ENCODE measurements at places on chromosomes 5 and 9.

- DNase-seq, result no peak
Observed at GRCh38 chr9:87604886-87605588, 107.4 kb downstream of the DAPK1 start.

- no peak for DNase-seq
Observed at GRCh38 chr9:118459913-118460312, 755.7 kb downstream of the TLR4 start.

DNA sequence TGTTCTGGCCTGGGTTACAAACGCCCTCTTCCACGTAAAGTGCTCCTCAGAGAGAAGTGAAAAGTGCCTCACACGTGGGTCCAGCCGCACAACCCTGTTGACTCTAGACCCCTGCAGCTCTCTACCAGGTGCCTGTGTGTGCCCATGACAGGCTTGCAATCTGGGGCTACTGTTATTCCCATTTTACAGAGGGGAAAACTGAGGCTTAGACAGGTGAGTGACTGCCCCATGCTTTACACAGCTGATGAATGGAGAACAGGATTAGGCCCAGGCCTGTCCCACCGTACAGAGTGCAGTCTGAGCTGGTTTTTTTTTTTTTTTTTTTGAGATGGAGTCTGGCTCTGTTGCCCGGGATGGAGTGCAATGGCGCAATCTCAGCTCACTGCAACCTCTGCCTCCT is 6.2 kb upstream of the INPP5E start:
- DNase-seq, result no peak

- DNase-seq, result no peak
Observed at GRCh38 chr5:110817459-110817858, 78.7 kb downstream of the SLC25A46 start.

DNA sequence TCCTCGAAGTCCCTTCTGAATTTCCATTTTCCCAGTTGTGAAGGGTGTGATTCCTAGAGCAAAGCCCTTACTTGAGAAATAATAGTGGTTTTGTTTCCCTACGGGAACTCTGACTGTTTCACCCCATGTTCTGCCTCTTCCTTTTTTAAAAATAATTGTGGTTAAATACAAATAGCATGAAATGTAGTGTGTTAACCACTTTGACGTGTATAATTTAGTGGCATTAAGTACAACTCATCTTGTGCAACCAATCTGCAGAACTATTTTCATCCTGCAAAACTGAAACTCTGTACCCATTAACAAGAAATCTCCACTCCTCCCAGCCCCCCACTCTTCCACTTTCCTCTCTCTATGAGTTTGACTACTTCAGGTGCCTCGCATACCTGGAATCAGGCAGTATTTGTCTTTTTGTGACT is 35.6 kb upstream of the HAND1 start:
- DNase-seq, result no peak

DNA sequence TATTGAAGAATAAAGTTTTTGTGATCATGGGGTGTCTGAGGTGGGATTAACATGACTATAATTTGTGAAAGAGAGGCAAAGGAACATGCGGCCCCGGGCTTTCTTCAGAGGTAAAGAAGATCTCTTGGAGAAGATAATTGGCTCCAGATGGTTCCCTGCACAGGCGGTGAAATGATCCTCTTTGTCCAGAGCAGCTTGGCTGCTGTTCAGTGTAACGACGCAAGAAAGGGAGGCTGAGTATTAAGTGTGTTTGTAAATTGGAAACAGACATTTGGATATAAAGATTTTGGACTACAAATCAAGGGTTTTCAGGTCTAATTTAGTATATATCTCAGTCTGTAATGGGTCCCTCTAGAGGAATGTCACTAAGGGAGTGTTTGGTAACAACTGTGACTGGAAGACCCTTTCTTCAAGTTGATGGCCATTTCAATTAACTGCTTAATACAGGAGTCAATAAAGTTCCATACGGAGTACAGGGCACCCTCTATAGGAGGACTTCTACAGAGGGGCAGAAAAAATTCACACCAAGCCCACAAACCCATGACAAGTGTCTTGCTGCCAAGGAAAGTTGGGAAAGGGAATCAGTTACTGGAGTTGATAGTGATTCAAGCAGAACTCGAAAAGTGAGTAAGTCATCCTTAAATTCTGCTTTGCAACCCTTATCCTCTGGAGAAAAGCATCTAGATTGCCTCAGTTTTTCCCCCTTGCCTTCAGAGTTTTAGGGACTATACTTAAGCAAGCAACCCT is 4.1 kb downstream of the EQTN start:
- no peak for DNase-seq

GRCh38 chr9:75672478-75672877 is 218.0 kb upstream of the PCSK5 start:
- no peak for DNase-seq

DNA sequence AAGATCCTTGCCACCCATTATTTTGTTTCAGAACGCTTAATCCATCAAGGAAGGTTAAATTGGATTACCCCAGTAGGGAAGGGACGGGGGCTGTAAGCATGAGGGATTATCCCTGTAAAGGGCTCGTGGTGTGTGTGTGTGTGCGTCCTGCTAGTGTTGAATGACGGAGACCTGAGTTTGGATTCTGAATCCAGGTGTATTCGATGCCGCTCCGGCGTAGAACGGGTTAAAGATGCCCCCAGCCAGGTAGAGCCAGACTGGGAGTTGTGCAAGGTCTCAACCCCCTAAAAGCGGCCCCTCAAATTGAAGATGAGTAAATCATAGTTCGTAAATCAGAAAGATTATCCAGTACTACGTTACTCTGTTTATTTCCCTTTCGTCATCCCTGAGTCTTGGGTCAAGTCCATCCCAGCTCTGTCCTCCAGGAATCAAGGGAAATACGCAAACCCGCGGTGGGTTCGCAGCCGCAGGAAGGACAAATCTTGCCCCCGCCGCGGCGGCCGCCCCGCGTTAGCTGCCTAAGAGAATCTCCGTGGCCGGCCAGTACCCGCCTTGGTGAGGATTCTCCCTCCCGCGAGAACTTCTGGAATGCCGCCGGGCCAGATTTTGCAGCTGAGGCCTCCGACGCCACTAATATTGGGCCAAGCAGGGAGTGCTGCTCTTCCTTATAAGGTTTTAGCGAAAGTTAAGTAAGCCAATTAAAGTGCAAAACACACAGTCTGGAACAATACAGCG is 586 bp upstream of the MTAP start:
- DNase-seq, result no peak

- DNase-seq, result no peak
Observed at GRCh38 chr9:135515083-135515951, 5.9 kb upstream of the LCN1 start.

- no peak for DNase-seq
Observed at GRCh38 chr5:71719063-71719964, at the start of gene CARTPT. TSS of gene CARTPT (plus strand) at chr5:71719275. CDS start at chr5:71719294, 19 bp downstream.

DNA sequence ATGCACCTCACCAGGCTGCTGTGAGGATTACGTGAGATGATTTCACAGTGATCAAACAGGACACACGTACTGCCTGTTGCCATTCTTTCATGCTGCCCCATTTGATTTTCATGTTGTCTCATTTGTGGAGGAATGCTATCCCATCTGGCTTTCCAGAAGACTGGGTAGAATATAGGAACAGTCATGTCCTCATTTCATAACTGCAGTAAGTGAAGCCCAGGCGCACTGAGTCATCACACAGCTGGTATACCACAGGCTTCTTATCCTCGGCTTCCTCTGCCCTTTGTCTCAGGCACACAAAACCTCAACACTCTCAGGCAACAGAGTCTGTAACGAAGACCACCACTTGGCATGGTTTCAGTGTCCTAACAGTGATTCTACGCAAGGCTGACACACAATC is 62.3 kb downstream of the LHFPL2 start:
- no peak for DNase-seq

GRCh38 chr5:83471405-83472212 is at the start of gene VCAN:
TSS of gene VCAN (plus strand) at chr5:83471744. CDS start at chr5:83483519, 11,775 bp downstream.
- no peak for DNase-seq

- no peak for DNase-seq
Observed at GRCh38 chr9:135048758-135049444, 38.6 kb upstream of the OLFM1 start.

DNA sequence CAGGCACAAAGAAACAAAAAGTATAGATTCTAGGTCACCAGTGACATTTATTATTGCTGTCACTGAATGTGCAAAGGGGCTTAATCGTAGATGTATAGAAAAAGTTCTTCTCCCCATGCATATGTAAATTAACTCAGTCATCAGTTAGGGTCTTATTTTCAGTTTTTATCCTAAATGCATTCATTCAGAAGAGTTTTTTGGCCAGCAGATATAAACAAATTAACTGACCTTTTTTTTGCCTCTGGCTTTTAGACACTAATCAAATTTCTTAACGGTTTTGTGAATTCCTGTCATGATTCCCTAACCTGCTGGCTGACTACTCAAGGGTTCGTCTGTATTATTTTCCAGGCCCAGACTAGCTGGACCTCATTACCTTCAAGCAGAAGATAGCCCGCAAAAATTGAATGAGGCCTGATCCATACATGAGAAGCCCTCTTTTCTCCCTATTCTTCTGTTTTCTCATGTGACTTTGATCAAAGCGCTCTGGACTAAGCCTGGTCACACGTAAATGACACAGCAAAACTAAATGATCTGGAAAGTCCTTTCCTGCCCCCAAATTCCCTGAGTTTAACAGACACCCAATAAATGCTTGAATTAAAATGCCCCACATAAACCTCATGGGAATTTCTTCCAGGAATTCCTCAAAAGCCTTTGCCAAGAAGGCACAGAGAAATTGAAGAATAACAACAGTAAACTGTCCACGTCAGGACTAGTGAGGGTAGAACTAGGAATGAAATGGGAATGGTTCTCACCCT is 83.7 kb downstream of the MYO10 start:
- no peak for DNase-seq

DNA sequence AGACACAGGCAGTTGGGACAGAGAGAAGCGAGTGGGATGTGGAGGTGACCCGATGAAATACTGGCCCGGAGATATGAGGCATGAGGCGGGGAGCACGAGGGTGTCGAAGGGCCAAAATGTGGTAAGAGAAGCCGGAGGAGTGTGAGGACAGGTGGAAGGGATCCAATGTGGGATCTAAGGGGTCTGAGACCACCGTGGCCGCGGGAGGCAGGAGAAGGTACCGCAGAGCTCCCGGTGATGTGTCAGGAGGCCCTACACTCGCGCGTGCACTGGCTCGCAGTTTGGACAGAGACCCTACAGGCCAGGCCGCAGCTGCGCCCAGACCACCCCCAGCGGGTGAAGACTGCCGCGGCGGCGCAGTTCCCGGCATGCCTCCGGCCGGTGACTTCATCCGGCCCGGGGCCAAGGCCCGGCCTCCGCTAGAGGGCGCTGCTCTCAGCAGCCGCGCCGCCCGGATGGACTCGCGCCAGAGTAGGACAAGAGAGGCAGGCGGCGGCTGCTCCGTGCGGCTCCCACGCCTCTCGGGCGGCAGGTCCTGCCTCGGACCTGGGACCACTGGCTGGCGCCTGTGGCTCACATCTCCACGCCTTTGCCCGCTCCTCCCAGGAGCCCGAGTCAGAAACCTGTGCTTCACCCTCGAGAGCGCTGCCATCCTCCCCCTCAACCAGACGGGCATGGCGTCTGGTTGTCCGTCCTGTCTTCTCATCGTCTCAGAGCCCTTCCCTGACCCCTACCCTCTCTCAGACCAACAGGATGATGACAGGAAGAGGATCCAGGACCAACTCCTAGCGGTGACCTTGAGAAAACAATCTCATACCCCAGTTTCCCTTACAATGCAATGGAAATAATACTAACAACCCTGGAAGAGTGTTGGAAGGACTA is 35.4 kb upstream of the STING1 start:
- DNase-seq, result peak; percentile 87

GRCh38 chr9:16294133-16294770 is 576.2 kb downstream of the BNC2 start:
- DNase-seq, result no peak

DNA sequence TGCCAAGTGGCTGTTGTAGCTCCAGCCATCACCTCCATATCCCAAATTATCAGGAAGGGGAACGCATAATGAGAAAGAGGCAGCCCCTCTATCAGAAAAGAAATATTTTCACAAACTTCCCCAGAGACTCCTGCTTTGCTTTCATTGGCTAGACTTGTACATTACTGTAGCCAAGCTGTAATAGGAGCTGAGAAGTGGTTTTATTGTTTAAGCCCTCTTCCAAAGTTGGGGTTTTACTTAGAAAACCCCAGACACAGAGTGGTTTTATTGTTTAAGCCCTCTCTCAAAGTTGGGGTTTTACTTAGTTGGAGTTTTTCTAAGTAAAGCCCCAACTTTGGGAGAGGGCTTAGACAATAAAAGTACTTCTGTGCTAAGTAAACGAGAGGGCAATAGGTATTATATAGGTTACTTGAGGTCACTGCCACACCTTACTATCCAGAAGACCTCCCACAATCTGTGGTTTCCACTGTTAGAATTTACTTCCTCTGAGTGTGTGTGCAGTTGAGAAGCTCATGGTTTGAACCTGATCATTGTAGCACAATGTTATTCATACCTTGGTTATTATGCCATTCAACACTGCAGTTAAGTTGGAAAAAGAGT is 215.7 kb upstream of the OTULINL start:
- no peak for DNase-seq

- DNase-seq, result no peak
Observed at GRCh38 chr5:36751886-36752285, 124.7 kb upstream of the NIPBL start.

GRCh38 chr5:176906126-176906525 is 7.0 kb upstream of the HK3 start:
- no peak for DNase-seq

DNA sequence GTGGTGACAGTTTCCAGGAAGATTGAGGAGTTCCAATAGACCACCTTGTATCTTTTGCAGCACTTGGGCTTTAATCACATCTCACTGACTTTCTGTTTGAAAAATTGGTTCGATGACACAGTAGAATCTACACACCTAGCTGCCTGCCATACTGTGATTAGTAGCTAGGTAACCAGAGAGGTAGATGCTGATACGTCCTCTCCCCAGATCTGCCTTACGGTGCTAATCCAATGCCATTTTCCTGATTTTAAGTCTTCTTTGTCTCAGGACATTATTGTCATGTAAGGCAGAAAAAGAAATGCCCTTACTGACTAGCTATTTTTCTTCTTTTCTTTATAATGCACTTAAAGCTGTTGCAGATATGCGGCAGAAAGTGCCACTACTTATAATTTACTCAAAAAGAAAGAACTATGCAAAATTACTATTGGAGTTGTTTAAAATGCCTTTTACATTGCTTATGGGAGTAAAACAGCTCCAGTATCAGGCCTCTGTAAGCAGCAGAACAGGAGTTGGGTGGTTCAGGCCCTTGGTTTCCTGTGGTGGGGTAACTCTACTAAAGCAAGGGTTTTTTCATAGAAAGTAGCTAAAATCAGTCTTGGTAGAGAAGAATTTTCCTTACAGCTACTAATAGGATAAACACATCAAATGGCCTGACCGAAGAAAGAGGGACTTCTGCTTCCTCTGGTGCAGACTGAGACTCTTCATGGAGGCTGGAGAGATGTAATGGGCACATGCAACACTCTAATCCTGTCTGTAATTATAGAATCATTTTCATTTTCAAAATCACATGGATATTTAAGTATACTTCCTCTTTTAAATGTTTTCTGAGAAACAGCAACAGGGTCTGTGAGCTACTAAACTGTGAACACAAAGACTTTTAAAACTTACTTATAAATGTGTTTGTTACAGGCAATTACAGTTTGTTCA is 177.2 kb downstream of the MAPKAP1 start:
- DNase-seq, result no peak

Data from activated T-cell treated with anti-CD3 and anti-CD28 coated beads for 24 hours (primary cell).